ENCODE measurements at places on chromosomes 16 and 17.

- DNase-seq, result no peak
- no peaks in the 10 kb centered on the region for H3K27me3 ChIP-seq
- no peaks in the 10 kb centered on the region for H3K36me3 ChIP-seq
- no peak overlapping the region for H3K27ac ChIP-seq
- no peaks in the 10 kb centered on the region for H3K4me1 ChIP-seq
- H3K4me3 ChIP-seq, result no peak overlapping the region
These were observed 58.3 kb downstream of the IRX3 start for GRCh38 chr16:54228325-54228724.

- DNase-seq, result no peak
- H3K36me3 ChIP-seq, result peaks cover 4% of the 10 kb centered on the region
- H3K27ac ChIP-seq, result no peak overlapping the region
- H3K27me3 ChIP-seq, result no peaks in the 10 kb centered on the region
These were observed 71.0 kb downstream of the ARHGAP17 start for GRCh38 chr16:24944206-24944605.

DNA sequence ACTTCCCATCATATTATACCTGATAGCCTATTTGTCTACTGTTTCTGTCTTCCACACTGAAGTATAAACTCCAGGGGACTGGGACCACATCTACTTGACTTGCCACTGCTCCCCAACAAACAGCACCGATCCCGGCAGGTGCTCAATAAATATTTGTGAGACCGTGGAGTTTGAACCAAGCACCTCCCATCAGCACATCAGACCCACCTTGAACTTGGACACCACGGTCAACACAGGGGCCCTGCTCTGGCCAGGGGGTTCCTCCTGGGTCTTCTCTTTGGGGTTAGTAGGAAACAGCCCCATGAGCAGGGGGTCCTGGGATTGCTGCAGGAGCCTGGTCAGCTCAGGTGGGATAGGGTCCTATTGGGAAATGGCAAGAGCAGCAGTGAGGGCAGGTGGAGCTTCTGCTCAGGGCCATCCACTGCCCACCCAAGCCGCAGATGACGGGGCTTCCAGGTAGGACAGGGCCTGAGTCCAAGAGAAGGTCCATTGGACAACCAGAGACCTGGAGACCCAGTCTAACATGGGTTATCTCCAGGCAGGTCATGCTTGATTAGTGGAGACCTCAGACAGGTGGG is 19.9 kb downstream of the ZNHIT3 start:
- H3K4me3 ChIP-seq, result no peak overlapping the region
- DNase-seq, result no peak
- H3K27me3 ChIP-seq, result no peaks in the 10 kb centered on the region
- no peaks in the 10 kb centered on the region for H3K4me1 ChIP-seq

DNA sequence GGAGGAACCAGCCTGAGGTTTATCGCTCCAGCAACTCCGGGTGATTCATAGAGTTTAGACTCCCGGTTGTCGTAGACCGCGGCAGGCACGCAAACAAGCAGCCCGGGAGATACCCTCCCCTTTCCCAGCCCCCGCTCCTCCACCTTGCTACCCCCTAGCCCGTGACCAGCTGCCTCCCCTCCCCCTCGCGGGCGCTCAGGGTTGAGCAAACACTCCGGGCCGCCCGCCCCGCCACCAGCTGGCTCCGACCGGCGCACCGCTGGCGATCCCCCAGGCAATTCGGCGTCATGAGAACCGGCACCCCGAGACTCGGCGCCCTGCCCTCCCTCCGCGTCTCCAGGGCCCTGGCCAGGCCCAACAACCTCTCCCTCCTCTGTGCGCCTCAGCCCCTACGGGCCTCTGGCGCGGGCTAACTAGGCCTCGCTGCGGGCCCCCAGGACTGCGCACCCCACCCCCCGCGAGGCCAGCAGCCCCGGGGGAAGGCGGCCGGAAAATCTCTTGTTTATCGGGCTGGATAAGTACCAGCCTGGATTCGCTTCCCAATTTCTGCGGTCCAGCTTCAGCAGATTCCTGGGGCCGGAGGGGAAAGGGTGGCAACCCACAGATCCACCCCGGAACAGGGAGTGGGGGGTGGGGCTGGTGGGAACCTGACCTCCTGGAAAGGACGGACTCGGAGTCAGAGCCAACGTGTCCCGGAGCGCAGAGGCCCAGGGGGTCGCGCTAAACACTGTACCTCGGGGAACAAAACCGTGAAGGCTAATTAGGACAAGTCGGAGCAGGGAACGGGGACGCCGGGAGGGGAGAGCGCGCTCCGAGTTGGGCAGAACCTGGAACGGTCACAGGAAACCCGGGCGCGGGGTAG is 951 bp upstream of the GPRC5C start:
- no peaks in the 10 kb centered on the region for H3K27me3 ChIP-seq
- H3K4me3 ChIP-seq, result peak overlapping the region; percentile 59
- no peaks in the 10 kb centered on the region for H3K36me3 ChIP-seq
